ENCODE measurements at places on chromosomes 5 and 9. TPM values are rescaled to one million over a fixed set of nuclear protein-coding genes. Genes with fewer than 3 reads are reported as not detected.

The RNF20 gene
- total RNA-seq, result 70.2 TPM

The CARD9 gene
- 1.3 TPM for total RNA-seq

The HAUS6 gene
- 36.7 TPM for total RNA-seq

DNA sequence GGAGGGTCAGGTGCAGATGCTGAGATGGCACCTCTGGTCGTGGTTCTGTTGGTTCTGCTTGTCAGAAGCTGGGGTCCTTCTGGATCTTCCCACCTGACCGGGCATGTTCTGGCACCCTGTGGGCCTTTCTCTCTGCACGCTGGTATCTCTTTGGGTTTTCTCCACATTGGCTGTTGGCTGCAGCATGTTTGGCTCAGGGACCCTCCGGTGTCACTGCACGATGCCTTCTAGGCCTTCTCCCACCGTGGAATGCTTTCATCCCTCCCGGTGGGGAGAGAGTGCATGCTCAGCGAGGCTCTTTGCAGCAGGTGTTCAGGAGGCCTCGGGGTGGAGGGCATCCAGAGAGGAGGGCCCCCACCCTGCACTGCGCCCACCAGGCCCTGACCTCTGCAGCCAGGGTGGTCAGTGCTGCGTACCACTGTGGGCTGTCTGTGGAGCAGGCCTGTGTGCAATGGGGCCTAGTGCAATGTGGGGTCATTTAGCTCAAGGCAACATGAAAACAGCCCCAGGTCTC is 119.4 kb downstream of the WNK2 start:
- no peak overlapping the region for H3K4me3 ChIP-seq
- H3K36me3 ChIP-seq, result no peaks in the 10 kb centered on the region
- H3K27me3 ChIP-seq, result no peaks in the 10 kb centered on the region
- DNase-seq, result no peak

GRCh38 chr5:79743846-79744605 is 54.4 kb downstream of the CMYA5 start:
- H3K27me3 ChIP-seq, result no peaks in the 10 kb centered on the region
- no peak for DNase-seq
- peaks cover 6% of the 10 kb centered on the region for H3K4me1 ChIP-seq

GRCh38 chr9:100492952-100493351 is 20.0 kb downstream of the TMEFF1 start:
- H3K4me3 ChIP-seq, result no peak overlapping the region
- no peak overlapping the region for H3K27ac ChIP-seq
- H3K27me3 ChIP-seq, result no peaks in the 10 kb centered on the region
- H3K36me3 ChIP-seq, result no peaks in the 10 kb centered on the region
- DNase-seq, result no peak
- H3K4me1 ChIP-seq, result peaks cover 48% of the 10 kb centered on the region

DNA sequence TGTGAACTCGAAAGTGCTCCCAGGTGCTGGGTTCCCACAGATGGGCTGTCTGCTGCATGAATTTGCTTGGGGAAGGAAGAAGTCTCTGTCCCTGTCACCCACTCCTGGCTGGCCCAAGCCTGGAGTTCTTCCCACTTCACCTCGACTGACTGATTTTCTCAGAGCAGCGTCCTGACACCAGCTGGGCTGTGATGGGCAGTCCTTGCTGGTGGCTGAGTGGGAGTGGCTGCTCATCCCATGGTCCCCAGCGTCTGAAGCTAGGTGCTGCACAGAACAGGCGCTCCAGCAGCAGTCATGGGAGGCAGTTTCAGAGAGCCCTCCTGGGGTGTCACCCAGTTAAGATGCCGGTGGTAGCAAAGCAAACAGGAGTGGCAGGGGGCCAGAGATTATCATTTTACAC is 10.1 kb upstream of the NEURL1B start:
- no peaks in the 10 kb centered on the region for H3K36me3 ChIP-seq
- H3K4me1 ChIP-seq, result peaks cover 17% of the 10 kb centered on the region
- H3K4me3 ChIP-seq, result no peak overlapping the region
- H3K27me3 ChIP-seq, result no peaks in the 10 kb centered on the region

Measured in neural crest cell (in vitro differentiated cells).